Esophagus muscularis mucosa (tissue), 4 donors: ENCODE measurements at places on chromosomes 5 and 9. TPM values are rescaled to one million over a fixed set of nuclear protein-coding genes. Genes with fewer than 3 reads are reported as not detected.

SV2C gene
- 0.52 TPM for total RNA-seq

CENPH gene
- total RNA-seq: 0.66 TPM

C9orf50 gene
- not detected for total RNA-seq

GBGT1 gene
- total RNA-seq: 16.4 TPM

TMEM232 gene
- 1.7 TPM for total RNA-seq

SLC22A4 gene
- total RNA-seq: 0.78 TPM

TAF11L5 gene
- not detected for total RNA-seq

CAVIN4 gene
- total RNA-seq: 1.2 TPM

PTPRD gene
- total RNA-seq: 4.2 TPM

CDX1 gene
- not detected for total RNA-seq

ECM2 gene
- total RNA-seq: 9.1 TPM

SH3TC2 gene
- total RNA-seq: 2.2 TPM

THBS4 gene
- 29.7 TPM for total RNA-seq

PCDHB2 gene
- 2.1 TPM for total RNA-seq

DEPDC1B gene
- total RNA-seq: 0.57 TPM

IL5 gene
- not detected for total RNA-seq

SOX30 gene
- total RNA-seq: 0.34 TPM

DNM1 gene
- 10.9 TPM for total RNA-seq

EDIL3 gene
- total RNA-seq: 17.9 TPM

DNA sequence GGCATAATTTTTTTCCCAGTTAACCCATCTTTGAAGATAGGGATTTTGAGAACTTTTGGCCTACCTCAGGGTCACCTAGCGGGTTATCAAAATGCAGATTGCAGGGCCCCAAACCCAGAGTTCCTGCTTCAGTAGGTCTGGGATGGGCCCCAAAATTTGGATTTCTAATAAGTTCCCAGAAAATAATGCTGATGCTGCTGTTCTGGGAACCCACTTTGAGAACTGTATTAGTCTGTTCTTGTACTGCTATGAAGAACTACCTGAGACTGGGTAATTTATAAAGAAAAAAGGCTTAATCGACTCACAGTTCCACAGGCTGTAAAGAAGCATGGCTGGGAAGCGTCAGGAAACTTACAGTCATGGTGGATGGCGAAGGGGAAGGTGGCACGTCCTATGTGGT, 182.2 kb upstream of the DMRT1 start:
- no peak for DNase-seq

GRCh38 chr5:132378580-132378979, 9.1 kb downstream of the SLC22A5 start:
- no peak for DNase-seq

DNA sequence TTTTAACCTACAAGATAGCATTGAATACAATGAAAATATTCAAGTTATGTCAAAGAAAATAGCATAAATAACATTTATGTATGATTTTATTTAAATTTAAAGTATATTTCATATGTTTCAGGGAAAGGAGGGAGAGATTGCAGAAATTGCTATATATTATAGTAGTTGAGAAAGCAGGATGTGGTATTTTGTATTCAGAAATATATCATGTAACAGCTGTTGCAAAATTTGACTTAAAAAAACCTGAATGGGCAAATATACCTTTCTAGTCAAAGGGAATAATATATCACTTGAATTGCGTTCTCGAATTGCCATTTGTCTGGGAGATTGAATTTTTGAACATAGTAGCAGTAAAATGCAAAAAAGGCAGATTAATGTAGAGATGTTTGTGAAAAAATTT, 80.6 kb downstream of the PAM start:
- no peak for DNase-seq

DNA sequence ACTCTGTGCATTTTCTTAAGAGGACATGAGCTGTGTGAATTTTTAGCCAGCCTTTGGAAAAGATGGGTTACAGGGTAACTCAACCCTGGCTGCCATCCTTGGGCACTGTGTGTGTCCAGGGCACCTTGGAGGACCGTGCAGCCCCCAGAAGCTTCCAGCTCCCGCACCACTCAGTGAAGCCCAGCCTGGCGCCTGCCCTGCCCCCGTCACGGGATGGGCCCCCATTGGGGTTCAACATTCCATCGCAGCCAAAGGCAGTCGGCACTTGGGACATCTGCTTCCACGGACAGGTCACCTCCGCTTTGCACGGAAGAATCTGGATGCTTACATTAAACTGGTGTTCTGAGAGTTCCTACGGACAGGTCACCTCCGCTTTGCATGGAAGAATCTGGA, 1.9 kb upstream of the SLC6A18 start:
- DNase-seq: no peak

DNA sequence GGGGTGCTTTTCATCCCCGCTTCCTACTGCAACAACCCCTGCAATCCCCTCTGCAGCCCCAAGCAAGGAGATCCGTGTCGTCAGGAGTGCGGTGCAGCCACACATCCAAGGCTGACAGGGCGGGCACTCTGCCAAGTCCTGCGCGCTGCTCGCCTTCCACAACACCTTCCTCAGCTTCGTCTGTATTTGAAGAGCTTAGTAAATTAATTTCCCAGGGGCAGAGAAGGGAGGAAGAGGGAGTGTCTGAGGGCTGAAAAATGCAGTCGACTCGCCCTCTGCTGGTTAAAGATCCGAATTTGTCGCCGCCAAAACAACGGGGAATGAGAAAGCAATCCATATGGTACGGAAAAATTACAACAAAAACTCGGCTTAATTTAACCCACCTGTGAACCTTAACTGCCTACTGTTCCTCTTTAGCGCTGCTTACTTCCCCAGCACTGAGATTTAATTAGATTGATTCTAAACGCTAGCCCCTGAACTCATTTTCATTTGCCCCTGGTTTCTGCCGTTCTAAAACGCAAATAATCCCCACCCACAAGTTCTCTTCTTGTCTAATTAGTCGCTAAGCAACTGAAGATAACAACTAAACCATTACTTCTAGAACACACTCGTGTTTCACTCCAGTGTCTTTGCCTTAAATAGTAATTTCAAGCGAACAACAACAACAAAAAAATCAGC, 10.9 kb upstream of the PCDHB1 start:
- DNase-seq: no peak

- no peak for DNase-seq
These were observed 19.9 kb upstream of the LPAR1 start for GRCh38 chr9:111058166-111058565.

DNA sequence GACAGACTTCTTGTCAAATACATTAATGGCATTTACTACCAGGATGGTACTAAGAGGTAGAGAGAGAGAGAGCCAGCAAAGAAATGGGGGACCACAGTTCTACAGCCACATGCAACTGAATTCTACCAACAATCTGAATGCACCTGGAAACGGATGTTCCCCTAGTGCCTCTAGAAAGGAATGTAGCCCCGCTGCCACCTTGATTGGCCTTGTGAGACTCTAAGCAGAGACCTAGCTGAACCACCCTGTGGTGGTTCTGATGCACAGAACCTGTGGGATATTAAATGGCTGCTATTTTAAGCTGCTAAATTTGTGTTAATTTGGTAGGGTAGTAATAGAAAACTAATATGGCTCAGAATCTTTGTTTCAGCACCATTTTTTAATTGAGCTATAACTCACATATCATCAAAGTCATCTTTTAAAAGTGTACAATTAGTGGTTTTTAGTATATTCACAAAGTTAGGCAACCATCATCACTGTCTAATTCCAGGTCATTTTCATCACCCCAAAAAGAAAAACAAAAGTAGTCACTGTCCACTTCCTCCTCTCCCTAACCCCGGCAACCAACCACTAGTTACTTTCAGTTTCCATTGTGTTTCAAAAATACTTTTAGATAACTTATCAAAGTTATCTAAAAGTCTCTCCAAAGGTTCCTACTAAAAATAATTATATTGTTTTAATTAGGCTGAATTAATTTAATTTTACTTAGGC, 51.7 kb downstream of the CPLANE1 start:
- DNase-seq: no peak

GRCh38 chr5:103927739-103928138, 365.1 kb upstream of the NUDT12 start:
- DNase-seq: no peak

GRCh38 chr9:129146441-129146941, 31.6 kb downstream of the IER5L start:
- no peak for DNase-seq

GRCh38 chr5:30195036-30195435, 998.5 kb upstream of the CDH6 start:
- no peak for DNase-seq

GRCh38 chr9:89096807-89097206, 81.8 kb downstream of the SHC3 start:
- DNase-seq: peak; percentile 89

- no peak for DNase-seq
These were observed 112.3 kb downstream of the MARCHF3 start for GRCh38 chr5:126917918-126918614.

- DNase-seq: no peak
These were observed 35.3 kb downstream of the GAPVD1 start for GRCh38 chr9:125296843-125297372.

GRCh38 chr9:38066914-38067858, 1.8 kb downstream of the SHB start:
- peak; percentile 94 for DNase-seq

DNA sequence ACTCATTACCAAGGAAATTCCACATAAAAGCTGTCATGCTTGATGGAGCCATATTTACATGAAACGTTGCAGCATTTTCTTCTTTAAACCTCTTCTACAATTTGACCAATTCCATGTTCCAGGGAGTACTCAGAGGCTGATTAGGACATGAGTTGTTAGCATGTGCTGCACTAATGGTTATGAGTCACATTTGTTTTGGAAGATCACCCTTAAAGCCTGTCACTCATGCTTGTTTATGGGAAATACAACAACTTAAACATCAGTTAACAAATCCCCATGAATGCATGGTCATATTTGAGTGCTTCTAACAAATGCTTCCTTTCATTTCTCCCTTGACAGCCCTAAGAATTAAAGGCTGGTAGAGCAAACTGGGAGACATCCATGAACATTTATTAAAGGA, 156.1 kb downstream of the GHR start:
- no peak for DNase-seq

GRCh38 chr5:153523211-153523610, 32.7 kb downstream of the GRIA1 start:
- DNase-seq: no peak

DNA sequence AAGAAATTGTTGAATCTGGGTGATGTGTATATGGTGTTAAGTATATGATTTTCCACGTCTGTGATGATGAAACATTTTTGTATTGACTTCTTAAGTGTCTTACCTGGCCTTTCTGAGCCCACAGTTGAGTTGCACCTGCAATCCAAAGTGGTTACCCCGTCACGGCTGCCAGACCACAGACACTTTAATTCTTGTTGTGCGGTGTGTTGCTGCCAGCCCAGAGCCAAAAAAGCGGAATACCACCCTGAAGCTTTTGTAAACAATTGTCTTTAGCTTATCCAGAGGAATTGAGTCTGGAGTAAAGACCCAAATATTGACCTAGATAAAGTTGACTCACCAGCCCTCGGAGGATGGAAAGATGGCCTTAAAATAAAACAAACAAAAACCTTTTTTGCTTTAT, 35.1 kb downstream of the MTAP start:
- DNase-seq: no peak

GRCh38 chr5:151174612-151175101, 17.1 kb upstream of the ANXA6 start:
- no peak for DNase-seq

- no peak for DNase-seq
These were observed at the start of gene SLC28A3 for GRCh38 chr9:84340535-84340934. Gene SLC28A3, minus strand, starts transcription at chr9:84340758. Its CDS starts 125 bp downstream, at chr9:84340633.

- DNase-seq: peak; percentile 96
These were observed at the start of gene ZNF454 for GRCh38 chr5:178940569-178941360. Gene ZNF454, plus strand, starts transcription at chr5:178941198. Its CDS starts 1,594 bp downstream, at chr5:178942792.

DNA sequence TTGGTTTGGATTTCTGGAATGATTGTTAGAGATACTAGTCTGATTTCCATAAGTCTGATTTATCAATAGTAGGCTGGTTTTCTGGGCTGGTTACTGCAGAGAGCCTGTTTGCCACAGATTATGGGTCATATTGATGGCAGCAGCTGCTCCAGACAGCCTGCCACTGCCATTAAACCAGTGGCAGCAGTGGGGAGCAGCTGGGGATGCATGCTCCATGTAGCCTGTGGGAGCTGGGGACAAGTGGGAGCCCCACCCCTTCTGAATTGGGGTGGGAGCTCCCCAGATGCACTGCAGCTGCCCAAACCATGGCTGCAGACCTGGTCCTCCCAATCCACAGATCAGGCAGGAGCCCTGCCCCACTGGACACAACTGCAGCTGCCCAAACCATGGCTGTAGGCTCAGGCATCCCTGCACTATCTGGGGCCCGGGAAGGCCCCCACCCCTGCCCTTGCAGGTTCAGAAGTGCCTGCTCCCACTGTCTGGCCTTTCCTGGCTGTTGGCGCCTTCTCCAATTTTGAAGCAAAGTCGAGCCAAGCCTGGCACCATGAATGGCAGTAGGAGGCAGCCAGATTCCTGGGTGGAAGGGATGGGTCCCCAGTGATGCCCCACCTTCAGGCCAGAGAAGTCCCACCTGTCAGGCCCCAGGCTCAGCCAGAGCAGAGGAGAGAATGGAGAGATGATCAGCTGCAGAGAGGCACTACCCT, 402.9 kb upstream of the TYRP1 start:
- DNase-seq: no peak

- no peak for DNase-seq
These were observed 19.4 kb upstream of the FBP2 start for GRCh38 chr9:94613003-94613402.

GRCh38 chr5:140672455-140673186, 755 bp downstream of the DND1 start:
- DNase-seq: no peak

DNA sequence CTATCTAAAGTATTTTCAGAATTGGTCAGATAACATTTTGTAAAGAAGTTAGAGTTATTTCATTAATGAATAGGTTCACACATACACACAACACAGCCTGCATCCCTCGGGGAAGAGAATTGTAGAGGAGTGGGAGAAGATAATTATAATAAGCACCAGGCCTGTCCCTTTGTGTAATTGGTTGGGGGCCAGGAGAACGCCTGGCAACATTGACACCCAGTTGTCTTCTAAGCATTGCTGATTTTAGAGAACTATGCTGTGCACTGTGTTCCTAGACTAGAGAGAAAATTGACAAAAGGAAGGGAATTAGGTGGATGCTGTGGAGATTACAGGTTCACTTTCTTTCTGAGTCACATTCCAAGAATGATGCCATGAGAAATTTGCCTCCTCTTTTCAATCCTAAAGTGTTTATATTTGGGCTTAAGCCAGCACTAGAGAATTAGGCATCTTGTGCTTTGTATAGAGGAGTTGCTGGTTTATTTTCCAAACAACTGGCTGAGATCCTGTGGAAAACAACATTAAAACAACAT, 247.6 kb downstream of the COX7C start:
- no peak for DNase-seq

GRCh38 chr5:191949-192690, 825 bp downstream of the LRRC14B start:
- DNase-seq: no peak
